ENCODE measurements at places on chromosomes 12 and 14.
A peak's percentile ranks its signal among the peaks of the same experiment; 100 is the strongest.

DNA sequence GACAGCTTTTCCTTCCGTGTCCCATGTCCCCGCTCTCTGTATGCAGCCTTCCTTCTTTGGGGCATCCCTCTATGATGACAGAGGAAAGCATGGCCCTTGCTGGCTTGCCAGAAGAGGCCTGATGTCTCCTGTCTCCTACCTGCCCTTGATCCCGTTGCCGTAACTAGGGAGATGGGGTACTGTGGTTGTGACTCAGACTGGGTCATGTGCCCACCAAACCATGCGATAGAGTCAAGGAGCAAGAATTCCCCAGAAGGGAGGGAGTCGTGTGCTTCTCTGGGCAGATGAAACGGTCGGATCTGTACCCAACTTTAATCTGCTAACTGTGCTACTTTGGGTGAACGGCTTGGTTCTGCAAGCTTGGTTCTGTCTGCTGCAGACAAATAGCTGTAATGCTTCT lies 99.1 kb upstream of the DYNC1H1 start:
- no peak for DNase-seq

GRCh38 chr12:91367234-91367849 lies 184.7 kb upstream of the DCN start:
- DNase-seq = no peak

- DNase-seq = no peak
Measured at GRCh38 chr14:71527838-71528237, 404.4 kb upstream of the RGS6 start.

- no peak for DNase-seq
Measured at GRCh38 chr12:13816394-13816793, 165.0 kb downstream of the GRIN2B start.

DNA sequence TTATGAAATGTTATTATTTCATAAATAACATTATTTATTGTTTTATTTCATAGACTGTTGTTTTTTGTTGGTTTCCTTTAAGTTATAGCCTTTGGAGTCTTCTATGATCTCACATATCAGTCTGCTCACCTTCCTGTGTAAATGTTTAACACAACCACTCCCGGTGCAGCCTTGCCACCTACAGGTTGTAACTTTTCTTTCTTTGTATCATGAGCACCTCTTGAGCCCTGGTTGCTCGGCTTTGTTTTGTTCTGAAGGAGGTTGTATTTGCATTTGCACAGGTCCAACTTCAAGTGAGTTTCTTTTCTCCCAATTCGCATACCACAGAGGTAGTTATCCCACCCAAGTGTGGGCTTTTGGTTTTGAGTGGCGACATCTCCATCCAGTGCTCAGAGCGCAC lies 121.4 kb downstream of the SLC15A4 start:
- DNase-seq = no peak

DNA sequence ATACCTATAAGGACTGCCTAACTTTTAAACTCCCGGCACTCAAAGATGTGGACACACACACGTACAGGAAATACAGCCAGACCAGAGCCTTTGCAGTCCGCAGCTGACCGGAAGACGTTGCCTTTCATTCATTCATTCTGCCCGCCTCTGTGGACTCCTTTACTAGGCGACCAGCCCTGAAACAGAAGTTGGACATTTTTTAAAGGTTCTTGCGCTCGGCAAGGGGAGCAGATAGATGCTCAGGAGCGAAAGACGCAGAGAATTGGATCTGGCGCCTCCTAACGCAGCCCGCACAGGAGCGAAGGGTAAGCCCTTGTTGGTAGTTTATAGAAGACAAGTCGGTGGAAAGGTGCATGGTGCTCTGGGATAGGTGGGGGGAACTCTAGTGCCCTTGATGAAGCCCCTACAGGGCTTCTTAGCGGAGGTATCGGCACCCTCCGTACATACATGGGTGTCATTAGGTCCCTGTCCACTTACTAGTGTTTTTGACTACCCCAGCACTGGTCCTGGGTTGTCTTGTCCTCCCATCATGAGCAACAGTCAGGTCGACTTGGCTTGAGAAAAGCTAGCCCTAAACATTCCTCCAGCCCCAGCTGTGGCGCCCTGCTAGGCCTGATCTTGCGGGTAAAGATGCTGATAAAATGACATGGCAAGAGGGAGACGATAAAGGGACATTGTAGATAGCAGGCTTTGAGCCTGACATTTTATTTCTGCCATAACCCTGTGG lies at the start of gene KDM2B:
TSS of gene KDM2B (minus strand) at position 65 of the 727 bp plus-strand sequence. CDS start 112 bp downstream, outside the sequence.
- no peak for DNase-seq

GRCh38 chr12:1593174-1594005 lies 991 bp downstream of the FBXL14 start:
- DNase-seq = peak; percentile 36

GRCh38 chr12:69929125-69929524 lies 104.1 kb downstream of the MYRFL start:
- DNase-seq = no peak

DNA sequence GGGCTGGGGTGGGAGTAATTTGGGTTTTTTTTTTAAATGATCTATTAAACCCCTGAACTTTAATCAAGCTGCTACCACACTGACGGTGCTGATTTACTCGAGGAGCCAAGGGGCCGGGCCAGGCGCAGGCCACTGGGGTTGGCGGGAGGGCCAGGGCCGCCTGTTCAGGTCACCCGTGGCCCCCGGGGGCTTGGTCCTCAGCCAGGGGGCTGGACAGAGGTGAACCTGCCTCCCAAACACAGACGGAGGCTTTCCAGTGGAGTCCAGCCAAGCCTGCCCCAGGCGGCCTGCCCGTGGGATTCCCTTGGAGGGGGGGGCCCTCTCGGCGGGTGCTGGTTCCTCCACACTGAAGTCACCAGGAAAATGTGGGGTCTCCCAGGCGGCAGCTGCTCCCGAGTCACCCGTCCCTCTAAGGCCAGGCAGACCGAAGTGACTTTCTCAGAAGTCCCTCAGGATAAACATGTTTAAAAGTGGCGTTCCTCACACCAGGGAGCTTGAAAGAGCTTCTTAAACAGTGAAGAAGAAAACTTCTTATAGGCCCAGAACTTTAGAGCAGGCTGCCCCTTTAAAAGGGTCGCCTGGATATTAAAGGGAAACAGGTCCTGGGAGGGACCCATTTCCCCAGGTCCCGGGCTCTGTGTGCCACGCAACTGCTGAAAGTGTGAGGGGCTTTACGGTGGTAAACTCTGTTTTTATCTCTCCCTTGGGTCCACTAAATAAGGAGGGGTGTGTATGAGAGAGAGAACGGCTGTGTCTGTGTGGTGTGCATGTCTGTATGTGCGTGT lies 167.2 kb upstream of the GSC start:
- no peak for DNase-seq

DNA sequence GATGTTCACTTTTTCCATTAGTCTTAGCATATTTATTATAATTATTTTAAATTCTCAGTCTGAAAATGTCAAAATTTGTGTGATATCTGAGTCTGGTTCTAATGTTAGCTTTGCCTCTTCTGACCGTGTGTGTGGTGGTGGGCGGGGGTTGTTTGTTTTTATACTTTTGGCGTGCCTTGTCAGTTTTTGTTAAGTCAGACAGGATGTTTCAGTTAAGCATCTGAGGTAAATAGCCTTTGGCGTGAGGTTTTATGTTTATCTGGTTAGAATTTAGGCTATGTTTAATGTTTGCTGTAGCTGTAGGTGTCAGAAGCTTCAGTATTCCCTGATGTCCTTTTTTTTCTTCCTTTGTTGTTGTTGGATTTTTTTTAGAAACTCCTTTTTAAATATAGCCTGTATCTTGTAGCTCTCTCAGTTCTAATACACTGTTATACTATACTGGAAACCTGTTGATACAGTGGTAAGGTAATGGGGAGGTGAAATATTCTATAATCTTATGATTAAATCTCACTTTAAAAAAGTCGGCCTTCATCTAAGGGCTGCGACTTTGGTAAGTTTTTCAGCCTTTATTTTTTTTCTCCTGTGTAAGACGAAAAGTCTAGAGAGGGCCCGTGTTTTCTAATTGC lies 111.6 kb downstream of the SCAF11 start:
- DNase-seq = peak; percentile 8

DNA sequence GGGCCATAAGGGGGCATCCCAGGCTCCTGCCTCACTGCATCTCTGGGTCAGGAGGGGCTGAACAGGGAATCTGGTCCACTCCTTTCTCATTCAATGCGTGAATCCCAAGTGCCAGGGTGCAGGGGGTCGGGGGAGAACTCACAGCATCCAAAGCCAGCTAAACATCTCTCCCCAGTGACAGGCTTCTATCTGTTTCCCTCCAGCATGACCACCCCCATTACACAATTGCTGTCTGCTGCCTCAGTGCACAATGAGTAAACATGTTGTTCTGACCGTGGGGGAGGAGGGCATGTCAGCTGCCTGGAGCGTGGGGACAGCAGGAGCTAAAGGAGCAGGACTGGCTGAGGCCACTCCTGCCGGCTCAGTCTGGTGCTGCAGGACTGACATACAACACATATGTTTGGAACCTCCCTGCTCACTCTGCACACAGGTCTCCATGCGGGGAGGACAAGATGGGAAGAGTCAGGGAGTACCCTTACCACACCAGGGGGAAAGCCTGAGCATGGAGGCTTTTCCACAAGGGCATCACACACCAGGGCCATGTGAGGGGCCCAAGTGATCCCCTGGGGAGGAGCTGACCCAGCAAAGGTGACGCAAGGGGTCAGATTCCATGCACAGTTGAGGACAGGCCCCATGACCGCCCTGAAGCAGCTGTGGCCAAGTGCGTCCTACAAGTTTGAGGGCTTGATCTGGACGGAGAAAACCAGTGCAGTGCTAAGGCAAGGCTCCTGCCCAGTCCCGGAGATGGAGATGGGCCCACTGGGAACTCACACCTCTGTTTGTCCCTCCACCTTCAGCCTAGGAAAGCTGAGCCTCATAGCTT lies 1.4 kb downstream of the TNS2 start:
- DNase-seq = no peak

GRCh38 chr14:59028476-59029202 lies 159.8 kb upstream of the DAAM1 start:
- no peak for DNase-seq

DNA sequence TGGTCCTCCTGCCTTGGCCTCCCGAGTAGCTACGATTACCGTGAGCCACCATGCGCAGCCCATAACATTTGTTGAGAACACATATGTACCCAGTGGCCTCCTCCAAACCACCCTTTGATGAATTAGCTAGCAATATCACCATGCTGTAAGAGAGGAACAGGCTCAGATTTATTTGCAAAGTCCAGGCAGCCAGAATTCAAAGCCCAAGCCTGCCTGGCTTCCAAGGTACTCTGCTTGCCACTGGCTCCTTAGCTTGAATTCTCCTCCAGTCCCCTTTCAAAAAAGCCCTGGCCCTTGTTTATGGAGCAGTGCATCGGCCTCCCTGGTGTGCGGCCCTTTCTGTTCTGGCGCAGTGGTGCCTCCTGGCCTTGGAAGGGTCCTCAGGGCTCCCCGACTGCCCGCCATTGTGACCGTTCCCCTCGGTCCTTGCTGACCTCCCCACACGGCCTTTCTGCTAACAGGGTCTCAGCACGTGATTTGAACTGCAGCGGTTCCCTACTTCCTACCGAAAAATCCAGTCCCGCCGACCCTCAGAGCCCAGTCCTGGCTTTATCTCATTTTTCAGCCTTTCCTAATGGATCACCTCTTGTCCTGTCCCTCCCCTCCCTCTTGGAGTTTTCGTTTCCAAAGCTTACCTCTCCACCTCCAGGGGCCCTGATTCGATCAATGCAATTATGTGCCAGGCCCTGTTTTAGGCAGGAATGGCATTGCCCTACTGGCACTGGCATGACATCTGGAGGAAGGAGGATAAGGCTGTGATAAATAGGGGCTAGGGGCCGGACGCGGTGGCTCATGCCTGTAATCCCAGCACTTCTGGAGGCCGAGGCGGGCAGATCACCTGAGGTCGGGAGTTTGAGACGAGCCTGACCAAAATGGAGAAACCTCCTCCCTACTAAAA lies 22.0 kb downstream of the SLC25A29 start:
- DNase-seq = no peak

DNA sequence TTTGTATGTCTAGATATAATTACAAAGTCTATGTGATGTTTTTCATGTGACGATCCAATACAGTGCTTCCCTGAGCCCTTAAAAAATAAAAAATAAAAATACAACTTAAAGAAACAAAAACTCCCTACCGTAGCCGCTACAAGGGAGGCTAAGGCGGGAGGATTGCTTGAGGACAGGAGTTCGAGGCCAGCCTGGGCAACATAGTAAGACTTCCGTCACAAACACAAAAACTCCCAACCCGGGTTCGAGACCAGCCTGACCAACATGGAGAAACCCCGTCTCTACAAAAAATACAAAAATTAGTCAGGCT lies 669 bp upstream of the CDKN3 start:
- no peak for DNase-seq

GRCh38 chr14:68361231-68361630 lies 431.6 kb downstream of the ZFP36L1 start:
- no peak for DNase-seq

GRCh38 chr12:95648990-95649791 lies 97.9 kb upstream of the USP44 start:
- DNase-seq = no peak

- no peak for DNase-seq
Measured at GRCh38 chr12:93109551-93110203, 180.6 kb upstream of the EEA1 start.

DNA sequence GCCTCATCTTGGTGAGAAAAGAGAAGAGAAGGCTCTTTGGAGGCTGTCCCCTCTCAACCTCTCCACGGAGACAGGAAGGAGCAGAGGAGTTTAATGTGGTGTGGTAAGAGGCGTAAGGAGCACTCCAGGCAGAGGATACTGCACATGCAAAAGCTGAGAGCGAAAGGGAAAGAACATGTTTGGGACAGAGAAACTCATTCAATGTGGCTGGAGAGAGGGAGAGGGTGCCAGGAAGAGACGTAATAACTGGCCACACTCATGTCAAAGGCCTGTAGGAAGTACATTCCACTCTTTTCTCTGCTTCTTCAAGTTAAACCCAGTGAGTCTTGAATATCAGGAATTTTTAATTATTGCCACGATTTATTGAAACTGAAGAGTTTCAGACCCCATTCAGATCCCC lies 12.0 kb downstream of the VDR start:
- DNase-seq = no peak

DNA sequence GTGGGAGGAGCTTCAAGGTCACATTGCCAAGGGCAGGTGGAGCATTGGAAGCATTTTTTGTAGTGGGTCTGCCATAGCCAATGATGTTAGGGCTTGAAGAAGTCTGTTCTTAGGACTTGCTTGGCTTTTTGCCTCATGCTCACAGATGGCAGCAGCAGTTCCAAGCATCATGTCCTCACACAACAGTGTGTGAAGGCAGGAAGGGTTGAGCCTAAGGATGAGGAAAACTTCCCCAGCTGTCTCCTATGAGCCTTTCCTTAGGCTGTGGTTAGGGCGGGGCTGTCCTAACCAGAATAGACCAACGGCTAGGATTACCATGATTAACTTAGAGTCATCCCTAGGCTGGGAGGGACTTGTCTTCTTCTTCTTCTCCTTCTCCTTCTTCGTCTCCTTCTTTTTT lies 76.2 kb upstream of the KCNA1 start:
- DNase-seq = no peak

GRCh38 chr14:34067587-34067986 lies 116.7 kb upstream of the EGLN3 start:
- no peak for DNase-seq

GRCh38 chr12:9169979-9170634 lies 38.1 kb downstream of the PZP start:
- DNase-seq = no peak

- no peak for DNase-seq
Measured at GRCh38 chr12:108826101-108826806, 31.1 kb downstream of the SSH1 start.

GRCh38 chr12:26510354-26510674 lies 314.9 kb downstream of the SSPN start:
- DNase-seq = no peak
